ENCODE measurements at places on chromosomes 7 and 10. TPM values are rescaled to one million over a fixed set of nuclear protein-coding genes. Genes with fewer than 3 reads are reported as not detected.

VWA2 gene
- total RNA-seq = not detected

ZNF117 gene
- 1.6 TPM for total RNA-seq

GRCh38 chr7:26233902-26234511 lies 32.5 kb downstream of the CBX3 start:
- no peak overlapping the region for H3K27ac ChIP-seq
- no peaks in the 10 kb centered on the region for H3K36me3 ChIP-seq
- H3K4me1 ChIP-seq = no peaks in the 10 kb centered on the region
- DNase-seq = no peak

- H3K27me3 ChIP-seq = no peaks in the 10 kb centered on the region
- H3K27ac ChIP-seq = no peak overlapping the region
- H3K4me1 ChIP-seq = no peaks in the 10 kb centered on the region
- no peaks in the 10 kb centered on the region for H3K36me3 ChIP-seq
- no peak overlapping the region for H3K4me3 ChIP-seq
Observed at GRCh38 chr7:104382616-104383015, 54.2 kb downstream of the LHFPL3 start.

GRID1 gene
- not detected for total RNA-seq

DNA sequence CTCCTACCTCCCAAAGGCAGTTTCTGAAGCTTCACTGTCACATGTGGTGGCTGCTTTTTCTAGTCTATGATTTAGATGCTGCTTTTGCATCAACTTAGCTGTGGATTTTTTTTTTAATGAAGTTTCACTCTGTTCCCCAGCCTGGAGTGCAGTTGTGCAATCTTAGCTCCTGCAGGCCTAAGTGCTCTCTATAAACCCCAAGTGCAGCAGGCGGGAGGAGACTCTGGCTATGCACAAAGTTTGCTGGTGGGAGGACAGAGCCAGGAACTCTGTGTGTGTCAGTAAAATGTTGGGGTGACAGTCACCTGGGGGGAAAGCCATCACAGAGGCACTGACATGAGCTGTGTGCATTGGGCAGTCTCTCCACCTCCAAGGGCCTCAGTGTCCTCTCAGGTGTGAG lies 138.8 kb upstream of the FAM20C start:
- H3K27me3 ChIP-seq = peaks cover 15% of the 10 kb centered on the region
- H3K4me1 ChIP-seq = no peaks in the 10 kb centered on the region
- H3K4me3 ChIP-seq = no peak overlapping the region
- H3K36me3 ChIP-seq = no peaks in the 10 kb centered on the region
- no peak overlapping the region for H3K27ac ChIP-seq
- DNase-seq = no peak

MEOX2 gene
- total RNA-seq = not detected

GRCh38 chr7:25118048-25118753 lies 6.9 kb downstream of the CYCS start:
- H3K4me1 ChIP-seq = peaks cover 34% of the 10 kb centered on the region
- no peak overlapping the region for H3K27ac ChIP-seq
- DNase-seq = no peak
- peaks cover 15% of the 10 kb centered on the region for H3K36me3 ChIP-seq
- H3K27me3 ChIP-seq = no peaks in the 10 kb centered on the region

GRCh38 chr7:90828601-90829000 lies 232.5 kb downstream of the CDK14 start:
- H3K4me3 ChIP-seq = peak overlapping the region; percentile 39
- peak; percentile 43 for DNase-seq
- H3K36me3 ChIP-seq = peaks cover 32% of the 10 kb centered on the region
- H3K27me3 ChIP-seq = no peaks in the 10 kb centered on the region

DNA sequence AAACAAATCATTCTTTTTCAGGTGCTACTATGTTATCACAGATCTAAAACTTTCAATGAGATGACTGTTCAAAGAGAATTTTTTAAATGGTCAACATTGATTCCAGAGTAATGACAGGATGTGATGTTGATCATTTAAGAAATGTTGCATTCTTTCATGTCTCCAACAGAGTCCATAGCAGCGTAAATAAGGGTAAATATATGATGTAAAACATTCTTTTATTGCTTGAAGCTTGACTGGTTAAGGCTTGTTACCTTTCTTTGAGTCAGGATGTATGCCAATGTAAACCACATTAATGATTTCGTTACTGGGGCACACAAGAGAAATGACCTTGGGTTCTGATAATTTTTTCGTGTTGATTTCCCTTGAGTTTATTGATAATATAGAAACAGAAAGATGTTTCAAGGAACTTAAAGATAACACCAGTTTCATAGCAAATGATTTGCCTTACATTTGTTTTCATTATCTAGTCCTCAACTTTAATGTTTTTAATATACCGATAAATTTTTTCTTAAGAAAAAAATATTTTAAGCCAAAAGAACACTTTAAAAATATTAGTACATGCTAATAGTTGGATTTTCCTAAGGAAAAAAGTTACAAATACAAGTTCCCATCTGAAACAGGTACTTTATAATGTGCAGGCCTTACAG lies 3.5 kb downstream of the STK17A start:
- DNase-seq = peak; percentile 77
- H3K27ac ChIP-seq = peak overlapping the region; percentile 100
- H3K36me3 ChIP-seq = peaks cover 17% of the 10 kb centered on the region
- H3K27me3 ChIP-seq = peaks cover 8% of the 10 kb centered on the region
- peak overlapping the region; percentile 100 for H3K4me3 ChIP-seq

DNA sequence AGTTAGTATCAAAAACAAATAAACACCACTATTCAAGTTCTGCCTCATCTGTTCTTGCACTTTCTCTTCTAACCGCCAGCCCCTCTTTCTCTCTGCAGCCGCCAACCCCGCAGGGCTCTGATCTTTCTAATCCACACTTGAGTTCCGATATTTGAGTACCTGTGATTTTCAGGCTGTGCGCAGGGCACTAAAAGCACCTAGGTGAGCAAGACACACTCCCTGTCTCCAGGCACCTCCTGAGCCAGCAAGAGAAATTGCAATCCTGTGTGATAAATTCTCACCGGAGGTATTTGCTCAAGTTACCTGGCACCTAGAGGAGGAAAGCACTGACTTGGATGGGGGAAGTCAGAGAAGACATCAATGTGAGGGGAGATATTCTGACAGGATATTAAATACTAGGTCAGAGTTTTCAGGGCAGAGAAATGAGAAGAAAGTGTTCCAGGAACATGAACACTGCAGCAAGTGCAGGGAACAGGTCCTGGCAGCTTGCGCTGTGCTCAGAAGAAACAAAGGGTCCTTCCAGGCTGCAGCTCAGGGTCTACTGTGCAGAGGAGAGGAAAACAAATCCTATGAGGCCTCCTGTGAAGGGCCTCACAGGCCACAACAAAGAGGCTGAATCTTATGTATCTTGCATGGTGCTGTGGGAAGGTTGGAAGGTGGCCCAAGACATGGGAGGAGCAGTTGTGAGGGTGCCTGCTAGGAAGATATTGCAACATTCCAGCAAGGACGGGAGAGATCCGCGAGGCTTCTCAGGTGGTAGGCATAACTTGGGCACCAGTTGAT lies 568.7 kb upstream of the MGMT start:
- no peak overlapping the region for H3K27ac ChIP-seq
- no peak for DNase-seq
- H3K27me3 ChIP-seq = no peaks in the 10 kb centered on the region
- no peaks in the 10 kb centered on the region for H3K36me3 ChIP-seq

MYH16 gene
- total RNA-seq = not detected

RALA gene
- 46.7 TPM for total RNA-seq

ADARB2 gene
- not detected for total RNA-seq

GRCh38 chr10:125866421-125867029 lies 14.6 kb downstream of the DHX32 start:
- no peak for DNase-seq
- peaks cover 9% of the 10 kb centered on the region for H3K36me3 ChIP-seq
- H3K27me3 ChIP-seq = no peaks in the 10 kb centered on the region
- peaks cover 7% of the 10 kb centered on the region for H3K4me1 ChIP-seq
- H3K27ac ChIP-seq = no peak overlapping the region
- no peak overlapping the region for H3K4me3 ChIP-seq

MKX gene
- total RNA-seq = 40.3 TPM

GRCh38 chr7:100369105-100369504 lies 4.2 kb upstream of the PILRA start:
- H3K27me3 ChIP-seq = peaks cover 2% of the 10 kb centered on the region
- peaks cover 15% of the 10 kb centered on the region for H3K36me3 ChIP-seq
- no peak overlapping the region for H3K27ac ChIP-seq

DNA sequence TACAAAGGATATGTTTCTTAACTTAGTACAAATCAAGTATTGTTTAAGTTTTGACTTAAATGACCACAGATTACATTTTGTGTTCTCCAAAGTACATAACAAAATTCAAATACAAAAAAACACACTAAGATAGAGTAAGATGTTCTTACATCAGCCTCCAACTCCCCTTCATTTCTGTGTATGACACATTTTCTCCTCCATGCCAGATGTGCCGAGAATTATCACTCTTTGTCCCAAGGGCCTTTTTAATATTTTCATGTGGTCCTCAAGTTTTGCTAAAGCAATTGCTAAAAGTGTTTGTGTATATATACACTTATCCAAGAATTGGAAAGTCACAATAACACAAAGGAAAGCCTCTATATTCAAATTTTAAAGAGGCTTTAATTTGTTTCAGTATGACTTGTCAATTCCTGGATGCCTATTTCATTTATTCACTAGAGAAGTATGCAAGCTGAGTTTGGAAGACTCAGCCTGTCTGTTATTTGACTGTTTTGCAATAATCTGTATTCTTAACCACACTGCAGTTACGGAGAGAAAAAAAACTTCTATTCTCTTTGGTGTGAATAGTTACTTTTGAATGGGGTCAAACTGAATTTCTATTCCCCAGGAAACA lies 586.4 kb upstream of the SEMA3D start:
- peak overlapping the region; percentile 59 for H3K27ac ChIP-seq
- H3K4me3 ChIP-seq = peak overlapping the region; percentile 62
- H3K27me3 ChIP-seq = no peaks in the 10 kb centered on the region
- peak; percentile 57 for DNase-seq

GRCh38 chr7:26620352-26620751 lies 244.0 kb downstream of the SKAP2 start:
- H3K36me3 ChIP-seq = no peaks in the 10 kb centered on the region
- H3K27ac ChIP-seq = no peak overlapping the region
- no peaks in the 10 kb centered on the region for H3K4me1 ChIP-seq
- DNase-seq = no peak
- H3K27me3 ChIP-seq = peaks cover 17% of the 10 kb centered on the region
- no peak overlapping the region for H3K4me3 ChIP-seq

DNA sequence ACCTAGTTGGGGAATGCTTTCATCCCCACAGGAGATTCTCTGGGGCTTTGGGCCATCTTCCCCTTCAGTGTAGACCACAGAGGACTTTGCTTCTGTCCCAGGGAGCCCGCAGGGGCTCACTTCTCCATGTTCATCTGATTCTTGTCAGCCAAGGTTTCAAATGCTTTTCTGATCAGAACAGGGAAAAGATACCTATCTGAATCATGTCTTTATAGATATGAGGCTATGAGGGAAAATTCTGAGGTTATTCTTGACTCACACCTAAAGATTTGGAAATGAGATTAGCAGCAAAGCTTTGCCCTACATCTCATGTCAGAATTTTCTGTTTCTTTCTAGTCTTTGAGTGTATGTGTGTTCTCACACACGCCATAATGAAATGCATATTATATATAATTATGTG lies 53.3 kb downstream of the FIGNL1 start:
- peaks cover 17% of the 10 kb centered on the region for H3K27me3 ChIP-seq
- no peaks in the 10 kb centered on the region for H3K4me1 ChIP-seq
- H3K27ac ChIP-seq = no peak overlapping the region
- no peak for DNase-seq
- H3K36me3 ChIP-seq = no peaks in the 10 kb centered on the region

DNA sequence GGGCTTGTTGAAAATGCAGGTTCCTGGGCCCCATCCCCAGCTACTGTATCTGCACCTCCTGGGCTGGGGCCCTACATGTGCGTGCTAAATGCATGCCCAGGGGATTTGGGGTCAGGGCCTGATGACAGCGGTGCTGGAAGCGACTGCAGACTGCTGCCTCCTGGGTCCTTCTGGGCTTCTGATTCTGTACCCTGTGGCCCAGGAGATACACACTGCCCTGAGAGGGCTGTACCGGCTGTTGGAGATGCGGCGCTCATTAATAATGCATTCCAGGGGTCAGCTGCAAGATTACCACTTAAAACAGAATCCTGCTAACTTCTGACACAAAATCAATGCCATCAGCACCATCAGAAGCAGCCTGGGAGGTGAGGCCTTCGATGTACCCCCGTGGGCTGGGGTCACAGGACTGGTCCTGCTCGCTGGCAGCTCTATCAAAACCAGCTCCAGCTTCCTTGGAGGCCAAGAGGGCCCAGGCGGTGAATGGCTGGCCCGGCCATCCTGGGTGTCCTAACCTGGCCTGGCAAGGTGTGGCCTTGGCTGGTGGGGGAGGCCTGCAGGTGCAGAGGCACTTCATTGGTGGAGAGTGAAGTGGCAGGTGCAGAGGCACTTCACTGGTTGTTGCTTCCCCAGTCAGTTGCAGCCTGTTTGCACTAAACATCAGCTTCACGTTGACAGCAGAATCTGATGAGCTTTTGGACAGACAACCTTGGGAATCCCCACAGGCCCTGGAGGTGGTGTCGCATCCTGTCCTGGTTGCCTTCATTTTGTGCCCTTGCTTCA lies 79.2 kb downstream of the GLRX3 start:
- DNase-seq = no peak
- H3K4me1 ChIP-seq = peaks cover 11% of the 10 kb centered on the region

DNA sequence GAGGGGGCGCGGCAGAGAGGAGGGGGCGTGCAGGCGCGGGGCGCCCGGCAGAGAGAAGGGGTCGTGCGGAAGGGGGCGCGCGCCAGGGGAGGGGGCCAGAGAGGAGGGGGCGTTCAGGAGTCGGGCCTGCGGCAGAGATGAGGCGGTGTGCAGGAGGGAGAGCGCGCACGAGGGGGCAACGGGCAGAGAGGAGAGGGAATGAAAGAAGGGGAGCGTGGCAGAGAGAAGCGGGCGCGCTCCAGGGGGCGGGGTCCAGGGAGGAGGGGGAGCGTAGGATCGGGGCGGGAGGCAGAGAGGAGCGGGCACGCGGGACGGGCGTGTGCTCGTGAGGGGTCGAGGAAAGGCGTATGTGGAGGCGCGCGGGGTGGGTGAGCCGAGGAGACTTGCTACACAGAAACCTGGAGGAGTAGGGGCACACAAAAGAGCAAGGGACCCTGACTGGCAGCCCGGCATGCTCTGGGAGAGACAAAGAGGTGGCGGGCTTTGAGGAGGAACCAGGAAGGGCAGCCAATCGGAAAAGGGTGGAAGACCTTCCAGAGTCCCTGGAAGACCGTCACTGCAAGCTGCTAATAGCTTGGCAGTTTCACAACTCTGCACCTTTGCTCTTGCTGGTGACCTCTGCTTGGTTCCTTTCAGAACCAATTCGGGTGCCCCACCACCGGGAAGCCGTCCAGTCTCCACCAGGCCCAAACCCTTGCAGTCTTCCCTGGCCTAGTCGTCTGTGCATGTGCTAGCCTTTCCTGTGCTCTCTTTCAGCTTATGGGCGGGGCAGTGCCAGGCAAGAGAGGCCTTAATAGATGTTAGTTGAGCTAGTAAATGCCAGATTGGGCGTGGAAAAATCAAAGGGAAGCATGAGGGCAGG lies 639 bp downstream of the DYDC2 start:
- DNase-seq = no peak
- H3K27ac ChIP-seq = no peak overlapping the region
- H3K4me1 ChIP-seq = no peaks in the 10 kb centered on the region
- H3K27me3 ChIP-seq = peaks cover 30% of the 10 kb centered on the region
- no peak overlapping the region for H3K4me3 ChIP-seq

Measured in HFFc6 (cell line).